Endodermal cell (in vitro differentiated cells): ENCODE measurements at places on chromosomes 1 and 21.

DNA sequence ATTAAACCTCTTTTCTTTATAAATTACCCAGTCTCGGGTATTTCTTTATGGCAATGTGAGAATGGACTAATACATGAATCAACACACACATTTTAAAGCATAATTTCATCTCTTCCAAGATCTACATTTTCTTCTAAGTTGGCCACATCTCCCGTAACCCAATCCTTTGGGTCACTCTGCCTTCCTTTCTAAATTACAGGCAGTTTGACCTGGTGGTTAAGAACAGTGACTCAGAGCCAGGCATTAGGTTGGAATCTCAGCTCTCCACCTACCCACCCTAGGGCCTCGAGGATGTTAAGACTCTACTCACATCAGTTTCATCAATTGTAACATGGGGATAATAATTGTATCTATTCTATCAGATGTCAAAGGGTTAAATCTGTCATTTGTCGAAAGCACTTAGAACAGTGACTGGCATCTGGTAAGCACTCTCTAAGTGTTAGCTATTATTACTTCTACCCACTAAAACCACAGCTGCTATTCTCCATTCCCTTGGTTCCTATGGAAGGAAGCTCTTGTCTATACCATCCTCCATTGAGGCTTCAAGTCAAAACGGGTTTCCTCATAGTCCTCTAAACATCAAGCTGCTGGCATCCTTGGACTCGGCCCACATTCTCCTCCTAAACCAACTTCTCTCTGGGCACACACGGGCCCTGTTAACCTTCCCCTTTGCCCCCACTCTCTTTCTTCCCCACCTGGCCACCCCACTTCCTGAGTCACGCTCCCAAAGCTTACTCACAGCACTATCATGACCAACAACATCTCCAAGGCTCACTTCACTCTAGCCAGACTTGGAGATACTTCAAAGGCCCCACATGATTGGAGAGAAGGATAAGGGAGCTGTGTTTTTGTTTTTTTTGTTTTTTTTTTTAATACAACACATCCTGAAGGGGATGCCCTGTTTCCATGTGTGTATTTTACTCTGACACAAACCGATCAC, 116.9 kb downstream of the TGFBR3 start:
- no peak for DNase-seq

DNA sequence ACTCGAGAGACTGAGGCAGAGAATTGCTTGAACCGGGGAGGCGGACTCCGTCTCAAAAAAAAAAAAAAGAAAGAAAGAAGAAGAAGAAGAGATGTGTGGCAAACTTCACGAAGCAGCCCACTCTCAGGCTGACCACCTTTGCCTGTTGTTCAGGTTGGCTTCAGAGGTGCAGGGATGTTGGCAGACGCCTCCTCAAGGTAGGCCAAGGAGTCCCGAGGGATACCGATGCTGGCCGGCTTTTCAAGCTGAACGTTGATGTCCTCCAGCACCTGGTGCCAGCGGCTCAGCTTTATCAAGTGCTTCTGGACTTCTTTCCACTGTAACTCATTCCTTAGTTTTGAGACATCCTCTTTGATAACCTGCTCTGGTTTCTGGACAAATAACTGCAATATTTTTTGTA, 243.8 kb upstream of the ADGRL2 start:
- DNase-seq, result no peak

DNA sequence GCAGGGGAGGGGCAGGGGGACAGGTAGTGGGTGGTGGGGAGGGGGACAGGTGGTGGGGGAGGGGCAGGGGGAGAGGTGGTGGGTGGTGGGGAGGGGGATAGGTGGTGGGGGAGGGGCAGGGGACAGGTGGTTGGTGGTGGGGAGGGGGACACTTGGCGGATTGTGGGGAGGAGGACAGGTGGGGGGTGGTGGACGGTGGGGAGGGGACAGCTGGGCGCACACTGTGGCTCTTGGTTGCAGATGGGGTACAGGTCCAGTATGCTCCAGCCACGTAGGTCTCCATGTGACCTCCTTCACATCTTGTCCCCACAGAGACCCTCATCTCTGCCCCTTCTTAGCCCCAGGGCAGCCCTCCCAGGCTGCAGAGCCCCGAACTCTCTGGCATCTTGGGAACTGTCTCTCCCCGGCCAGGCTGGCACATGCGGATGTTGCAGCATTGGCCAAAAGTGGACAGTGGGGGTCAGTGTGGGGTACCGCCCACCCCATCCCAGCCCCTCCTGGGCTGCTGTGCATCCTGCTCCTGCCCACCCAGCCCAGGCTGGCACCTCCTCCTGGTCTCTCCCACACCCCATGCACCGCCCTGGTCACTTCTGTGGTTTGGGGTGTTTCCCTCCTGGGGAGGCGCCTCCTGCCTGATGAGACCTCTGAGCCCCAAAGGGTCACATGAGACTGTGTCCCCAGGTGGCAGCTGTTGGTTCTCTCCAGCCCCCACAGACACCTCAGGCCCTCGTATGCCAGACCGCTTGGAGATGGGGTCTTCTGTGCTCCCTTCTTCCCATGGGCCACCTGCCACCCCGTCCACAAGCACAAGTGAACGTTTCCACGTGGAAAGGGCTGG, 7.6 kb upstream of the SLC19A1 start:
- DNase-seq, result peak; percentile 47

- DNase-seq, result no peak
Measured at GRCh38 chr1:155860970-155861510, 1.7 kb downstream of the SYT11 start.

DNA sequence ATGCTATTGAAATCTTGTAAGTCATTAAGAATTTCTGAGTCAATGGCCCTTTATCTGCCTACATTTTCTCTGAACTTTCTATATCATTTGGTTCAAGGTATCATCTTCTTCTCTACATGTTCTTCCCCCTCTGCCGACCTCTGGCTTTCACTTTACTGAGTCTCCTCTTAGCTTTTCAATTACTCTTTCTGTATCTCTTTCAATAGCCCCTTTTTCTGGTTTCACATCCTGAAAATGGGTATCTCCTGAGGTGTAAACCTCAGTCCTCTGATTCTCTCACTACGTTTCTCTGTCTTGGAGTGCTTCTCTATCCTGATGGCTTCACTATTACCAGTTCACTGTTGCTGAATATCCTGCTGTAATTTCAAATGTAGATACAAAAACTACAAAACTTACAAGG, 98.9 kb downstream of the LYST start:
- no peak for DNase-seq

- DNase-seq, result no peak
Measured at GRCh38 chr21:25501996-25502665, 105.2 kb downstream of the MRPL39 start.

DNA sequence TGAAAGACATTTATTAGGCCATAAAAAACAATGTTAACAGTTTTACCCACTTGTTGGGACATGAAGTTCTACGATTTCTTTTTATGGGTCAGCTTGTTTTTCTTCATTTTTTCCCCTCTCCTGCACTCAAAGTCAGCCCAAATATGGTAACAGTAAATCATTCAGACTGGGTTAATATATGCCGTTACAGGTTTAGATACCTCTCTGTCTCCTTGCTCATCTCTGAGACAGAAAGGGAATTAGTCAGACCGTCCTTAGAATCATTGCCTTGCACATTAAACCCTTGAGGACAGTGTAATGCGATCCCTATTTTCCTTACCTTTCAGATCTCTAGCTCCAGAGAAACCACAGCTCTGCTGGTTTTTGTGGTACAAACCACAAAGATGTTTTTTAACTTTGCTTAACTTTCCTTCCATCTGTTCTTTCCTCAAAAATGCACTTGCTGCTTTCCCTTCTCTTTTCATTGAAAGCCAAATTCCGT, 613.3 kb downstream of the PLPP3 start:
- DNase-seq, result no peak

GRCh38 chr1:36247538-36247937, 23.3 kb downstream of the THRAP3 start:
- DNase-seq, result no peak

DNA sequence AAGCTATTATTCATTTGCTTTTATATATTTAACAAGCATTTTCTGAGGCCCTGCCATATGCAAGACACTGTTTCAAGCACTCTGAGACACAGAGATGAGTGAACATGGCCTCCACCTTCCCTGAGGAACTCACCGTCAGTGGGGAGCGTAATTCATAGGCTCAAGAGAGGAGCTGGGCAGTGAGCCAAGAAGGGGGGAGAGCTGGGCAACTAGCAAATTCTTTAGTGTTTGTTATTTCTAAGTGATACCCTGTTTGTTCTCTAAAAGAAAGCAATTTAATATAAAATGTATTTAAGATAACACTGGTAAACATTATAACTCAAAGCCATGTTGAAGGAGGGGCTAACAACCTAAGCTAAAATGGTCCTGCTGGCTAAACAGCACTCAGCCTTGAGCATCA, 119.2 kb upstream of the NGF start:
- DNase-seq, result no peak

DNA sequence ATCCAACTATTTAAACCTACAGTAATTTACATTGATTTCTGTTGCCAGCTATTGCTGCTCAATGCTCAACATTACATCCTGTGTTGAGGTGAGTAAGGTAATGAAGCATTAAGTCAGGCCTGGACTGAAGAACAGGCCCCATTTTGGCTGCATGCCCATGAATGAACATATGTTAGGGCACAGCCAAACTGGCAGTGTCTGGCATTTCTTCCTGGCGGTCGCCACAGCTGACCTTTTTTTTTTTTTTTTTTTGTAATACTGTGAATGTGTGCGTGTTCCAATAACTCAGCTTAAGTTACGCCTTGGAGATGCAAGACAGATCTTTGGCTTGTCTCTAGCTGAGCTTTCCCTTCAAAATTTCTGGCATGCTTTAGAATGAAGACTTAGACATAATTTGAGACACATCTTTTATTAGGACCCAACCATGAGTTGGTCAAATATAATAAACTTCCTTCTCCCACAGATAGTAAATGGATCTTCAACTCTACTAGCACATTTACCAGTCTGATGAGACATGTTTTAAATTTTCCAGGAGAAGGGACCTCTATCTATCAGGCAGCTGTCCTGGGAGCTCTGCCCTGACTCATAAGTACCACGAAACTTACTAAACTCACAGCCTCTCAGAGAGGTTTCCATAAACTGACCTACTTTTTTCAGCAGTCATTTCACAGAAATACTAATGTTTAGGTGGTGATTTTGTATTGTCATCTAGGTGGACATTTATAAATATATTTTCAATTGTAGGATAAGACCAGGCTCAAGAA, 341.1 kb upstream of the RUNX1 start:
- DNase-seq, result no peak

GRCh38 chr1:80251591-80251990, 1245.1 kb upstream of the ADGRL4 start:
- no peak for DNase-seq

DNA sequence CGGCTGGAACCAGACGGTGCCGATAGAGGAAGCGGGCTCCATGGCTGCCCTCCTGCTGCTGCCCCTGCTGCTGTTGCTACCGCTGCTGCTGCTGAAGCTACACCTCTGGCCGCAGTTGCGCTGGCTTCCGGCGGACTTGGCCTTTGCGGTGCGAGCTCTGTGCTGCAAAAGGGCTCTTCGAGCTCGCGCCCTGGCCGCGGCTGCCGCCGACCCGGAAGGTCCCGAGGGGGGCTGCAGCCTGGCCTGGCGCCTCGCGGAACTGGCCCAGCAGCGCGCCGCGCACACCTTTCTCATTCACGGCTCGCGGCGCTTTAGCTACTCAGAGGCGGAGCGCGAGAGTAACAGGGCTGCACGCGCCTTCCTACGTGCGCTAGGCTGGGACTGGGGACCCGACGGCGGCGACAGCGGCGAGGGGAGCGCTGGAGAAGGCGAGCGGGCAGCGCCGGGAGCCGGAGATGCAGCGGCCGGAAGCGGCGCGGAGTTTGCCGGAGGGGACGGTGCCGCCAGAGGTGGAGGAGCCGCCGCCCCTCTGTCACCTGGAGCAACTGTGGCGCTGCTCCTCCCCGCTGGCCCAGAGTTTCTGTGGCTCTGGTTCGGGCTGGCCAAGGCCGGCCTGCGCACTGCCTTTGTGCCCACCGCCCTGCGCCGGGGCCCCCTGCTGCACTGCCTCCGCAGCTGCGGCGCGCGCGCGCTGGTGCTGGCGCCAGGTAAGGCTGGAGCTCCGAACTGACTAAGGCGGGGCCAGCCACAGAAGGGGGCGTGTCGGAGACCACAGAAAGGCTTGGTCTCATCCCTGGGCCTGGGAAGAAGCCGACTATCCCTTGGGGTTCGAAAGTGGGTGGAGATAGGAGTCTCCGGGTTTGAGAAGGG, 486 bp downstream of the SLC27A3 start:
- peak; percentile 98 for DNase-seq

GRCh38 chr21:32807717-32808380, 36.3 kb upstream of the PAXBP1 start:
- peak; percentile 44 for DNase-seq

DNA sequence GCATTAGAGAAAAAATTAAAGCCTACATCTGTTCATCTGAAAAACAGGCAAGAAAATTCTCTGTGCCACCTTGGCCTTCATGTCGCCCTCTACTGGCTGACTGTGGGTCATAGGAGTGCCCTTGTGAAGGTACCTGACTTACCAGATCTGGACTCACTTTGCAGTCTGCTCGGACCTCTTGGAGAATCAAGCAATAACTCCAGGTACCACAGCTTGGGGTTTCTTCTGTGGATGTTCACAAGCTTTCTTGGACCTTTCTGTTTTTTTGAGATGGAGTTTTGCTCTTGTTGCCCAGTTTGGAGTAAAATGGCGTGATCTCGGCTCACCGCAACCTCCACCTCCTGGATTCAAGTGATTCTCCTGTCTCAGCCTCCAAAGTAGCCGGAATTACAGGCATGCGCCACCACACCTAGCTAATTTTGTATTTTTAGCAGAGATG, 2.4 kb upstream of the PRAMEF18 start:
- DNase-seq, result peak; percentile 76

DNA sequence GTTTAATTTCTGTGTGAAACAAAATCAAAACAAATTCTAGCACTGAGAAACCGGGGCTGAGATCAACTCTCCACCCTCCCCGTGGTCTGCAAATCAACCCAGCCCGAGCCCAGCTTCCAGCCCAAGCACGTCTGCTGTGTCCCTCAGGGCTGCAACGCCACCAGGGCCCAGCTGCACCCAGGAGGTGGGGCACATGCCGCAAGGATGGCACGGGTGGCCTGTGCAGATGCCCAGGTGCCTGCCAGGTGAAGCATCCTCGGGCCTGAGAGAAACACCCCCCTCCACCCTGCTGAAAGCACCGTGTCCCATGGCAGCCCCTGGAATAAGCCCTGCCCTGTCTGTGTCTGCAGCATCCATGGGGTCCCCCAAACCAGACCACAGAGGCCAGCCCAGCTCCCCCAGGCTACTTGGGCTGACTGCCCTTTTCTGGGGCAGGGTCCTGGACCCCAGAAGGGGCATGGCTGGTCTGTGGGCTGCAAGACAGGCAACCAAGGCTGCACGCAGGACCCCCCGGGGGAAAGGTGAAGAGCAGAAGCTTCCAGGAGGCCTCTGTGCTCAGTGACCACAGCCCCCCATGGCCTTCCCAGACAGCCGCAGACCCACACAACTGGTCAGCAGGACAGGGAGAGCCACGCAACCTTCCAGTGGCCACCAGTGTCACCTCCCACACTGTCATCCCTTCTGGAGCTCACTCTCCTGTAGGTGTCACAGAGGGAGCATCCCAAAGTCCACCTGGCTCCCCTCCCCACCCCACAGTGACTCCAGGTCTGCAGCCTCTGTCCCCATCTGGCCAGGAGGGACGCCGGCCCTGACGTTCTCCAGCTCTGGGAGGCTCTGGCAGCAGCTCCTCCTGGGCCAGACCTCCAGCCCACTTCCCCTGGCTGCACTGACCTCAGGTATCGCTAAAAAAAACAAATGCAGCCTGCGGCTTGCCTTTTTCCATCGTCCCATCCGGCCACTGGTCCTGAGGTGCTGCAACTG, 7.7 kb downstream of the WNT9A start:
- peak; percentile 35 for DNase-seq
